Right renal cortex interstitium (tissue), 3 donors: ENCODE measurements at places on chromosomes 7 and 10.

- no peak for DNase-seq
These were observed 721.7 kb upstream of the GALNT17 start for GRCh38 chr7:70410134-70410750.

- DNase-seq = no peak
These were observed 12.0 kb downstream of the GNAI1 start for GRCh38 chr7:80146545-80147182.

DNA sequence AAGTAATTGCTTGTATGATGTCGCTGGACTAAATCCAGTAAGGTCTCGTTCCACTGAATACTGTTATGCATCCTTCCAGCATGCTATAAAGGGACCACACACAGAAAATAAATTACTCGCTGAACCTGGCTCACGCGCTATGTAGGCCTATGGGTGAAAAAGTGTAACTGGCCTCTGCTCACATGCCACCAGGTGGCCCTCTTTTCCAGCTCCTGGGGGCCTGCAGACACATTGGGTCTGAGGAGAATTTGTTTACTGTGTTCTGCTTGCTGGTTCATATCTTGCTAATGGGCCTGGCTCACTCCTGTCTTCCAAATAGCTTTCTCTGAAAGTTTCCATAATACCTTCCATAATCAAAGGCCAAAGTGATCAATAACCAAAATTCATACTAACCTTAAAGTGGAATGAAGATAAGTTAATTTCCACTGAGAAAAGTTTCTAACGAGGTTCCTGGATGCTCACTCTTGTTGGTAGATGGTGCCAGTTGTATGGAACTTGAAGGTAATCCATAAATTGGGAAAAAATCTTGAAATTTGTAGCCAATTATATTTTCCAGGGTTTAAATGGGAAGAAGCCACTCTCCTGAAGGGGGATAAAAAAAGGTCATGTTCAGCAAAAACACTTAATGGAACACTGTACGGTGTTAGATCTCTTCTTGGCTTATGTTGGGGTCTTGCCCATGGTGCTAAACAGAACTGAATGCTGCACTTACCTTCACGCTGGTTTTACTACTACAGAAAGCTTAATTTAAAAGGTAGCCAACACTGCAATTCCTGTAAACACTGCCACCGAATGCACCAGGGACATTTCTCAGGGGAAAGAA lies 27.0 kb upstream of the ZPBP start:
- no peak for DNase-seq

GRCh38 chr10:91197127-91197526 lies 23.3 kb upstream of the PCGF5 start:
- no peak for DNase-seq

GRCh38 chr7:132557489-132558044 lies 18.7 kb downstream of the PLXNA4 start:
- no peak for DNase-seq

DNA sequence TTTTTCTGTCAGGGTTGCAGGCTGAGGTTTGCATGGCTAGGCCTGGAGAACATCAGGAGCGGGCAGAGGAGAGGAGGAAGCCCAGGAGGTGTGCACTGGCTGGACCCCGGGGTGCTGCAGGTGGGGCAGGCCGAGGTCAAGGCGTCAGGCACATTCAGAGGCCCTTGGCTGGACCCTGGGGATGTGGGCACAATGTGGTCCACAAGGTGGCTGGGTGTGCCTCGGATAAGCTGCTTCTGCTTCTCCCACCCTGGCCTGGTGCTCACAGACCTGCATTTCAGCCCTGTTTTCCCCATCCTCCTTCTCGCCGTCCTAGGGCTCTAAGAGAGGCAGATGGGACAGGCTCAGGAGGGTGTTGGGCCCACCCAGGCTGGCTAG lies 108.2 kb downstream of the ADCY1 start:
- DNase-seq = no peak

- DNase-seq = no peak
These were observed 41.5 kb upstream of the PLEKHA1 start for GRCh38 chr10:122333037-122333436.

- DNase-seq = no peak
These were observed 49.0 kb downstream of the PSMC2 start for GRCh38 chr7:103396471-103396870.

GRCh38 chr7:138608275-138608674 lies 92.9 kb downstream of the SVOPL start:
- no peak for DNase-seq

GRCh38 chr10:59382831-59383295 lies 20.5 kb upstream of the FAM13C start:
- no peak for DNase-seq

- no peak for DNase-seq
These were observed 35.8 kb downstream of the ZFAND2A start for GRCh38 chr7:1124164-1124563.

DNA sequence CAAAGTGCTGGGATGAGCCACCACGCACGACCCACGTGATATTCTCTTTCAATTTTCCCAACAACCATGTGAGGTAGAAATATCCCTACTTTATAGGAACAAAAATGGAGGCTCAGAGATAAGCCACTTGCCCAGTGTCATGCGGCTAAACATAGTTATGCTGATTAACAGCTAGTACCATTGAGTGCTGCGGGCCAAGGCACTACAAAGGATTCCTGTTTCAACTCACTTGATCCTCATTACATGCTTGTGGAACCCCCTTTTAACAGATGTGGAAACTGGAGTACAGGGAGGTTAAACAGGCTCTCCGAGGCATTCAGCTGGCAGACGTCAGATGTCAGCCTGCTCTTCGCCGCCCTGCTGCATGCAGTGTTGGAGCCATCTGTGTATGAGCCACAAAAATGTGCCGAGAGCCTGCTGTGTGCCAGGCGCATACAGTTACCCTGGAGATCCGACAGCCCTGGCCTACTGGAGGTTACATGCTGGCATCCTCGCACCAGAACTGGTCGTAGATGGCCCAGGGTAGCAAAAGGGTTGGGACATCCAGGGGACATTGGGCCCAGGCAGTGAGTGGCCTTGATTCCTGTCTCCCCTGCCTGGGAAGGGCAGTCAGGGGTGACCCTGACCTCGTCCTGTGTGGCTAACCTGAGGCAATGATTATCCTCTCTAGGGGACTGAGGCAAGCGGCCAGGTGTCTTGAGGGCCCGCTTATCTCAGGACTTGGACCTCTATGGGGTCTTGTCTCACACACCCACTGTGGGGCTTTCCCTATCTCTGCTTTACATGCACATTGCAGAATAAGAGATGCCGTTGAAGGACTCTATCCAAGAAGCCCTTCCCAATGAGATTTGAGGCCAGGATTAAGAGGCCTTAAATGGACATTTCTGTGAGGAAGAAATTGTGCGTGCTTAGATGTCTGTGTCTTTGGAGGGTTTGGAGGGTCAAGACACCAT lies 18.5 kb upstream of the SRGN start:
- no peak for DNase-seq

DNA sequence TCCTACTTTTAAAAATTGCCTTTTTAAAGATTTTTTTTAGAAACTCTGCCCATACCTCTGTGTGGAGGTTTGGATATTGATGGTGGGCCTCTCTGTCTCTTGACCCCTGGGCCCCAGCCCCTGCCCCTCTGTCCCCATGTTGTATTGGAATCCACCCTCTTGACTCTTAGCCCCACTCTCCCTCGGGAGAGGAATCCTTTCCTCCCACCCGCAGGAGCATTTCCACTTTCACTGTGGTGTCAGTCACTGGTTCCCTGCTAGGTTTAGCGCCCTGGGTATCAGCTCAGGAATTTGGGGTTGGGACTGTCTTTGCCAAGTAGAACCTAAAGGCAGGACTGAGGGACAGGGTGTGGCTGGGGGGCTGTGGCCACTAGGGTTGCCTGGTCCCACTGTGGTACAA lies 10.1 kb downstream of the PFKFB3 start:
- DNase-seq = no peak

GRCh38 chr7:75663302-75663907 lies 75.3 kb downstream of the HIP1 start:
- no peak for DNase-seq

DNA sequence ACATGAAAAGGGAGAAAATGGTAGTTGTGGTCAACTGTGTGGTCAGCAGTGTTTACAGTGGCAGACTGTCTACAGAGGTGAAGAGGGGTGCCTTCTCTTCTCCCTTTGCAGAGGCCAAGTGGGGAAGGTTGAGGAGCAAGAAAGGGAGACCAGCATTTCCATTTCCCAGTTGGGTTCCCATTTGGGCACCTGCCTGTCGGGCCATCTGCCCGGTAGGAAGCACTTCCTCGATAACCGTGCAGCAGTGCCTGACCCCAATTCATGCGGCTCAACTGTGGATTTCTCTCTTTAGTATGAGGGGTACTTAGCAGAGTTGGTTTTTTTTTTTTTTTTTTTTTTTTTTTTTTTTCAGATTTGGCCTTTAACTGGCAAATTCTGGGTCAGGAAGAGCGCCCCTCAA lies 127.0 kb downstream of the CCDC3 start:
- DNase-seq = no peak

DNA sequence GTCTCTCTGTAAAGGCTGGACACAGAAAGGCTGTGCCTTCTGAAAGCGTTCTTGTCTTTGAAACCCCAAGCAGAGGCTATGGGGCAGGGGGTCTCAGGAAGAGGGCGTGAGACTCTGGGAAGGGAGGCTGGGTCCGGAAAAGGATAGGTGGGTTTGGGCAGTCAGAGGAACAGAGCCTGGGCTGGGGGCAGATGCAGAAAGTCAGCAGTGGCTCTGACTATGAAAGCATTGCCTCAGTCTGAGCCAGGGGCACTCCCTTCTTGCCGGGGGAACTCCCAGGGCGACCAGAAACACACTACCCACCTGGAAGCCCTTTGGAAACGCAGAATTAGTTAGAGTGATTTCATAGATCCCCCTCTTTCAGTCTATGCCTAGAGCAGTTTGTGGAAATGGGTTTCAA lies 72.0 kb downstream of the VWA2 start:
- no peak for DNase-seq

DNA sequence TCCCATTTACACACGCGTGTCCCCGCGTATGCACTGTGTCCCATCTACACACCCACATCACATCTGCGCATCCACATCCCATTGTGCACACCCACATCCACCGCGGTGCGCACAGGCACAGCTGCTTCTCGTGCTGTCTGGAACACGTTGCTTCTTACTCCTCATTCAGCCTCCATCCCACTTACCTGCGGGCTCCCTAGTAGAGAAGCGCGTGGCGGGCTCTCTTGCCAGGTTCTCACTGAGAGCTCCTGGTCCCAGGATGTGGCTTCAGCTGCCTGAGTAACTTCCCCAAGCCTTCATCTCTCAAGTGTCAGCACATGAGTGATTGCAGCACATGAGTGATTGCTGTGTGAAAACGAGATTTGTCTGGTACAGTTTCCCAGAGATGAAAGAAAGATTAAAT lies 117.8 kb downstream of the TRRAP start:
- no peak for DNase-seq

DNA sequence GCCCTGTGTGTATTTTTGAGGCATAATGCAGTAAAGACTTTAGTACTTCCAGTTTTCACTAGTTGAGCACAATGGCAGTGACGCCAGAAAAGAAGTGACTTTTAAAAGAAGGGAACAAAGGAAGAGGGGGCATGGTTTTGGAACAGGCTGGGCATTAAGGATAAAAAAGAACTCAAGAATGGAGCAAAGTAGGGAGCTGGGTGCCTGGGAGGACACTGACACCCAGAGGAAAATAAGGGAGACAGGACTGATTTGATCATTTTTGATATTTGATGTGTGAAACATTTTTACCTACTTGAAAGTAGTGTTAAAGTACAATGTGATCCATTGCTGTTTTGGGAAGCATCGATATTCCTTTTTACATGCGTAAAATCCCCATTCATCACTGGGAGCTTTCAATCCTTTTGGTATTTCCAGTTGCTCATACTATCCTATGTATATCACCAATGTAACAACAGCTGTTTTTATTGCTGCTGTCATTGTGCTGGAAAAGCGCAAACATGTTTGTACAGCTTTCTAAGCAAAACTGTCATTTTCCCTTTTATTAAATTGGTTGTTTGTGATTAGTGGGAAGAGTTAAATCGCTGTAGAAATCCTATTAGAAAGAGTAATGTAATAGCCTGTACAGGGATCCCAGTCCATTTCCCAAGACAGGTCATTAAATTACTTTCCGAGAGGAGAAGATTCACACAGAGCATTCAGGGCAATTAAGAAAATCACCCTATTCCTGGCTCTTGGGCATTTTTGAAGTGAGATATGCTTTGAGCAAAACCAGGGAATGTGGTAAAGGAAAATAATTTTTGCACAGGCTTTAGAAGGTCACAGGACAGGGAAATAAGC lies 85.2 kb downstream of the ADAM12 start:
- DNase-seq = no peak

- DNase-seq = no peak
These were observed 20.8 kb downstream of the RALA start for GRCh38 chr7:39644170-39644569.

- DNase-seq = no peak
These were observed 89.5 kb upstream of the ACBD5 start for GRCh38 chr10:27330074-27330473.

- no peak for DNase-seq
These were observed 410.0 kb upstream of the SEMA3D start for GRCh38 chr7:85596827-85597226.

DNA sequence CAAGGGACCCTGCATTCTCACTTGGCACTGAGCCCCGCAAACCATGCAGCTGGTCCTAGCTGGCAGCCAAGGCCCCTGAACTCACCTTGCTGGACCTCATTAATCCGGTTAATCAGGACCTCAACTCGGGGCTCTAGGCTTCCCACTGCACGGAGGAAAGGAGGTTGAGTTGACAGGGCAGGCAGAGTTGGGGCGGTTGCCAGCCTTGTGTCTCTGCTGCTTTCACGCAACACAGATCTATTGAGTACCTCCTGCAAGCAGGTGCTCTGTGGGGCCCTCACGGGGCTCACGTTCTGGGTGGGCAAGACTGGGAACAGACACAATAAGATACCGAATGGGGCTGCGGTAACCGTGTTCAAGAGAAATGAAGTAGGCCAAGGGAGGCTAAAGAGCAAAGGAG lies 6.2 kb downstream of the SYCE1 start:
- no peak for DNase-seq

DNA sequence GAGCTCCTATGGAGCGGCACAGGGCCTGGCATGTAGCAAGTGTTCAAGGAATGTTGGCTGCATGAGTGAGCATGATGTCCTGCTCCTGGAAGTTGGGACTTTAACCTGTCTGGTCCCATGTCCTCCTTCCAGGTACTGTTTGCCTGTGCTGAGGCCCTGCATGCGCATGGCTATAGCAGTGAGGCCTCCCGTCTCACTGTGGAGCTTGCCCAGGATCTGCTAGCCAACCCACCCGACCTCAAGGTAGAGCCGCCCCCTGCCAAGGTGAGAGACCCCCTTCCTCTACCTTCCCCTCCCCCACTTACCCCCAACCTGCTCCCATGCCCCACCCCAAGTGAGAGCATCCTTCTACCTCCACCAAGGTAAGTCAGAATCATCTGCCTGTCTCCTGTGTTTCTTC lies 8.1 kb downstream of the ZSWIM8 start:
- DNase-seq = no peak

DNA sequence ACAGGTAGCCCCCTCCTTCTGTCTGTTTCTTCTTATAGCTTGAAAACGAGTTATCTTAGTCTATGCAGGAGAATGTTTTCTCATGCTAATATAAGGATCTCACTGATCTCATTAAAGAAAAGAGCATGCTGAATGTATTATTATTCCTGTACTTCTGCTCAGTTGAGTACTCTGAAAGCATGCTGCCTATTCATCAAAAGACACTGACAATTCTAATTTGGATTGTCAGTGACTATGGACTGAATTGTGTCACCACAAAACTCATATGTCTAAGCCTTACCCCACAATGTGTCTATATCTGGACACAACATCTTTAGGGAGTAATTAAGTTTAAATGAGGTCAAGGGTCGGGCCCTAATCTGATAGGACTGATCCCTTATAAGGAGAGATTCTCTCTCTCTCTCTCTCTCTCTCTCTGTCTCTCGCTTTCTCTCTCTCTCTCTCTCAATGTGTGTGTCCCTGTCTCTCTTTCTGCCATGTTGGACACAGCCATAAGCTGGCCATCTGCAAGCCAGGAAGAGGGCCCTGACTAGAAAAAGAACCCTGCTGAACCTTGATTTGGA lies 98.4 kb downstream of the GNAT3 start:
- no peak for DNase-seq
